Kasumi-1 (cell line): ENCODE measurements at places on chromosomes 3 and 15.

GRCh38 chr15:80496096-80496495 is 91.9 kb downstream of the ARNT2 start:
- DNase-seq: no peak

- no peak for DNase-seq
Measured at GRCh38 chr15:88803241-88803919, at the start of gene ACAN. Gene ACAN, plus strand, starts transcription at chr15:88803436. Its CDS starts 32,771 bp downstream, at chr15:88836207.

DNA sequence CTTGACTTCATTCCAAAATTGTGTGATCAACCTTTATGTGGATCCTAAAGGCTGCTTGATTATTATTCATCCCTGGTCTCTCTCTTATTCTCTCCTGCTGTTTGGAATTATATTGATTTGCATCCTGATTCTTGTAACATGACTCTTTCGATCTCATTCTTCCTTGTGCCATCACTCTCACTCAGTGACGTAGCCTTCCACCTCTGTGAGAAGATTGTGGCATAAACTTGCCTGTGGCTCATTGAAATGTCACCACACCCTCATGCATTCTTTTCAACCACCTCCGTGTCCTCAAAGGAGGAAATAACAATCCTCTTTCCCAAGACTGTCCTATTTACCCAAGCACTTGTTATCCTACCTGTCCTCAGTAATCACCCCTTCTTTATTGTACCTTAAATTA is 41.3 kb upstream of the GCNT3 start:
- no peak for DNase-seq

DNA sequence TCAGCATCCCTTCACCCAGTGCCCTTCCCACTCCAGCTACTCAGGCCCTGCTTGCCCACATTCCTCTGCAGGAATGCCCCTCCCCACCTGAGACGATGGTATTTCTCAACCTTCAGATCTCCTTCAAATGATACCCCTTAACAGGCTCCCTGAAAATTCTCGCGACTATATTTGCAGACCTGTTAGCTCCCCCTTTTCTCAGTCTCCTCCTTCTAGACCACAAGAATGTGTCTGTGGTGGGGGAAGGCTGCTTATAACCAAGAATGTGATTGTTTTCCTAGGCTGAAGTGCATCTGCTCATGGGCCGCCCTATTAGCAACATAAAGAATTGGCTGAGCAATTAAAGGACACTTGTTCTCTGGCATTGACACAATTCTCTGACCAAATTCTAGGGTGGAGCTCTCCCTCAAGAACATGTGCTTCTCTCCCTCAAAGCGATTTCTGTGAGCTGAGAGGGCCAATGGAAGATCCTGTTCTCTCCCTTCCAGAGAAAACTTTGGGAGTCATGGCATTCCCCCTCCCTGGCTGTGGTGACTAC is 19.1 kb upstream of the LIMD1 start:
- DNase-seq: no peak

GRCh38 chr3:188578576-188579363 is 424.8 kb downstream of the LPP start:
- DNase-seq: peak; percentile 29

- no peak for DNase-seq
Measured at GRCh38 chr15:63474810-63475316, 29.5 kb upstream of the USP3 start.

DNA sequence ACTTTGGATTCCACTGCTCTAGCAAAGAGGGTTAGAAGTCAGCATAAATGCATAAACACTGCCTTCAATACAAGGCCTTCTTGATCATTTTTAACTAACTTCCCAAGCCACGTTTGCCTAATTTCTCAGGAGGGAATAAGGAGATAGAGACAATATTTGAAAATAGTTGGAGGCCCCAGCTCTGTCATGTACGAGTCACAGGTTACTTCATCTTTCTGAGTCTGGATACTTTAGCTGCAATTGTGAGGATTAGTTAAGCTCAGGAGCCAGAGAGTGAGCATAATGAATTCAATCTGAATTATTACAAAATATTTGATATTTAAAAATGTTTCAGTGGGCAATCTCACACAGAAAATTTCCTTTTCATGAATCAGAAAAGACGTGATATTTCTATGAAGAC is 298.9 kb downstream of the SHOX2 start:
- DNase-seq: no peak

DNA sequence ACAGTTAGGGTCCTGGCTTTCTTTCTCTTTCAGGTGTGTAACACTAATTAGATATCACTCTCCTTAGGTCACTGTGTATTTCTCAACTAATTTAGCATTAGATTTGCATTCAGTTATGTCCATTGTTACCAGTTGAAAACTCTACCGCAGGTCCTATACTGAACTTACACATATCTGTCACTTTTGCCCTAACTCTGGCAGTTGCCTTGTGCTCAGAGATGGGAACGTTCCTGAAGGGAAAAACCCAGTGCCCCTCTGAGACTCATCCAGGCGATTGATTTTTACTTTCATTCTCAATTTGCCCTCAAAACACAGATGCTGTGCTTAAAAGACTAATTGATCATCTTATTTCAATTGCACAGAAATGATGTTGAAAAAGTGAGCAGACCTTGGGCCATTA is 249.1 kb downstream of the ALCAM start:
- no peak for DNase-seq

GRCh38 chr3:111955876-111956275 is 22.9 kb upstream of the ABHD10 start:
- no peak for DNase-seq

DNA sequence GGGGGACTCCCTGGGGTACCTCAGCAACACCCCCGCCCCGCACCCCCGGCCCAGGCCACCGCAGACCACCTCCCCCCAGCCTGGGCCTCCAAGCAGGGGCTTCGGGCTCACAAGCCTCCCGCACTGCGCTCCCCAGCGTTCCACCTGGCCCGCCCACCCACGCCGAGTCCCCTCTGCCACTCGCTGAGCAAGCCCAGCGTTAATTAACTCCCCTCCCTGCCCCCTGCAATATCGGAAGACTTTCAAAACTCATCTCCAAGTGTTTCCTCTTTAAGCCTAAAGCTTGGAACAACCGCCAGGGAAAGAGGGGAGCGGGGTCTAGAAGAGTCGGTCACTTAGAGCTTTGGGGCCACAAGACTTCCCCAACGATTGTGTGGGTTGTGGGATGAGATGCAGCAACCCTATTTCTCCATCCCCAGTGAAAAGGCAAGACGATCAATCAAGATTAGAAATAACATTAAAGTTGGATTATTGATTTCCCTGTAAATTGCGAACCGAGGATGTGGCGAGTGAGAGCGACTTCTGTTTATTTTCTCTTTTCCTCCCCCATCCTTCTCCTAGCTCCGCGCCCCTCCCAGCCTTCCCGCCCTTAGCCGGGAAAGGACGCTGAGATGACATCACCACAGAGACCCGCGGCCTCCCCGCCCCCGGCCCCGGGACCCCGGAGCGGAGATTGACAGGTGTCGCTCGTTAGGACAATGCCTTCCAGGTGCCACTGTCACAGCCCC is 30.2 kb downstream of the NR2F2 start:
- DNase-seq: no peak

- DNase-seq: no peak
Measured at GRCh38 chr3:78496501-78496900, 1271.3 kb downstream of the ROBO1 start.

- DNase-seq: no peak
Measured at GRCh38 chr3:190491533-190492054, 22.3 kb upstream of the IL1RAP start.

- no peak for DNase-seq
Measured at GRCh38 chr15:70535955-70536338, 227.4 kb downstream of the UACA start.
